ENCODE measurements at places on chromosomes 12 and 14. TPM values are rescaled to one million over a fixed set of nuclear protein-coding genes. Genes with fewer than 3 reads are reported as not detected.

DNA sequence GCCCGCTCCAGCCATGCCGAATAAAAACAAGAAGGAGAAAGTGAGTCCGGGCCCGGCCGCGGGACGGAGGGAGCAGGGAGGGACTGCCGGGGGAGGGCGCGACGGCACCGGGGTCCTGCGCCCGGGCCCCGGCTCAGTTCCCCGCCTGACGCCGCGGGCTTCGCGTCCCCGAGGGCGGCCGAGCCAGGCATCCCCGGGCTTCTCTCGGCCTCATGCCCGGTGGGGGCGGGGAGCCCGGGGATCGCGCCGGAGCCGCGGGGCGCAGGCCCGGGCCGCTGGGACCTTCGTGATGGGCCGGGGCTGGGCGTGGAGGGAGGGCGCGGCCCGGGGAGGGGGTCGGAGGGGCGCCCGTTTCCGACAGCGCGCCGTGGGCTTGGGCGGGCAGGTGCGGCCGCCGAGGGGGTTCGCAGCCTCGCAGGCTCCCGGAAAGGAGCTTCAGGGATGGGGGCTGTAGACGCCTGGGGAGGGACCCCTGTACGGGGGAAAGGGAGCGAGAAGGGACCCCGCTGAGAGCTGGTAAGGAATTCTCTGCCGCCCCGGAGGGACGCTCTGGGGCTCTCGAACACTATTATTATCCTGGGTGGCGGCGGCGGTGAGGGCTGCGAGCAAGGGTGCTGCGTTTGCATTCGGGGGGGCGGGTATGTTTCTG is 496 bp downstream of the PPP2R5C start:
- peak; percentile 82 for DNase-seq

Gene HOMEZ
- total RNA-seq, result 11.0 TPM

DNA sequence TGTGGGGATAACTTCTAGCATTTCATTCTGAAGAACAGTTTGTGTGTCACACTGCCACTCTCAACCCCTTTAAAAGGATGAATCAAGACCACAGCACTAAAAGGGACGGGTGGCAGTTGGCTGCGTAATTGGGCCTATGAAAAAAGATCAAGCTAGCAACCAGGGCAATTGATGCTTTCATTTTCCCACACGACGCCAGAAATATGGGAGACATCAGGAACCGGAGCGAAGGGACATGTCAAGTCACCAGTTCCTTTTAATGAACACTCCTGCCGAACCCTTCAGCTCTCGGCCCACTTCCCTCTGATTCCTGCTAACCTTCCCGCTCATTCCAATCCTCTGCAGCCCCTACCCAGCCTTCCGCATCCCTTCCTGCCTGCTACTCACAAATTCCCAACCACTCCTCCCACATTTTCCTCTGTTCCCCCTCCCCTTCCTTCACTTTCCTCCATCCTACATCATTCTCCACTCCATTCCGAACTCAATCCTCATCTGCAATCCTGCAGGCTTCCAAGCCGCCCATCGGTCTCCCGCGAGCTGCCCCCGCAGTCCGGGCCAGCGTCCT is 753 bp downstream of the CSRNP2 start:
- DNase-seq, result no peak

Gene PTCSC3
- total RNA-seq, result 2.8 TPM

Gene ACVRL1
- total RNA-seq, result 223 TPM

GRCh38 chr12:91994208-91994797 is 151.3 kb downstream of the BTG1 start:
- DNase-seq, result no peak

DNA sequence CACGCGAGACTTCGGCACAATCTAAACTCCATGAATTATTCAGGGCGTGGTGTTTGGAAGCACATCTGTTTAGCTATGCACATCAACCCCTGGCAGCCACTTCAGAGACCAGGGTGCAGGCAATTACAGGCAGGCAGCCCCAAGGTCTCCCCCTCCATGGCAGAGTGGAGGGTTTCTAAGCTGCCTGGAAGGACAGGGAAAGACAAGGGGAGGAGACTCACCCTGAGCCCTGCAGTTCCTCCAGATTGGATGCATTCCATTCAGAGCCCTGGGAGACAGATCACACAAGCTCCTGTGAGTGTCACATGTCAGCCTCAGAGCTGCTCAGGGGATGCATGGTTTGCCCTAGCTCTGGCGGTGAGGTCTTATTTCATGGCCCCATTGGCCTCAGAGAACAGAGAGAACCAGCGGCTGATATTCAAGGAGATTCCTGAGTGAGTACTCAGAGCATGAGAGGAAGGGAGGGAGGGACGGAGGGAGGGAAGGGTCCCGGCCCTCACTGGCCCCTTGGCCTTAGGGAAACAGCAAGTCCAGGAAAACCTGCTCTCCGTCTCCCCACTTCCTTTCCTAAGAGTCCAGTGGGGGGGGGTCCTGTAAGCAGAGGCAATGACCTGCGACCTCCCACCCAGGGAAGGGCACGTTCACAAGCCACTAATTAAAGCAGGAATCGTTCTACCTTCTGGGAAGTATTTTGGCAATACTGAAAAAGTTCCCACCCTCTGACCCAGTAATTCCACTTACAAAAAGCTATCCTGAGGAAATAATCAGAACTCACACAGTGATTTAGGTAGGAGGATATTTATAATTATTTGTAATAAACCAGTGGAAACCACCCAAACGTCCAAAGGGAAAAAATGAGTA is 55.1 kb downstream of the SSH1 start:
- no peak for DNase-seq

DNA sequence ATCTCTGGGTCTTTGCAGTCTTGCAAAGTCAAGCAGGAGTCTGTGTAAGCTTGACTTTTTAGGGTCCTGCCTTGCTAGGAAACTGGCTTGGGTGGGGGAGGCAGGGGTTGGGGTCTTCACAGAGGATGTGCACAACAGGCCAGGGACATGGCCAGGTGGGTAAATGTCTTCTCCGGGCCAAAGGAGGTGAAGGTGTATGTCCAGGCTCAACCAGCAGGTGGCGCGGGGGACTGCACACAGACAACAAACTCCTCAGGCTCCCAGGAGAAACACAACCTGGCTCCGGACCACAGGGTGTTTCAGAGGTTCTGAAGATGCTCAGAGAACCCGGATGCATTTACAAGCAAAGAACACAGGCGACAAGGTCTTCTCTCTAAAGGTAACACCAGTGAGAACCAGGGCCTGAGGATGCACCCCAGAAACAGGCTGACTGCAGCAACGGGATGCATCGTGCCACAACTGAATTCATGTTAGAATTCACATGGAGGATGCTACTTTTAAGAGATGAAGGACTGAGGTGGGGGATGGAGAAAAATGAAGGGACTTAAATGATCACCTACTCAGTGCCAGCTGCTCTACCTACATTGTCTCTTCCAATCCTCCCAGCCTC is 56.0 kb downstream of the PLEKHG3 start:
- DNase-seq, result peak; percentile 77

Data from upper lobe of right lung (tissue), 1 donor.